ENCODE measurements at places on chromosomes 16 and 17.

GRCh38 chr17:47253541-47254402 is at the start of gene ITGB3:
Gene ITGB3, plus strand, starts transcription at chr17:47253827. Its CDS starts 35 bp downstream, at chr17:47253862.
- DNase-seq: peak; percentile 96

- DNase-seq: no peak
Measured at GRCh38 chr17:63841350-63842172, 924 bp downstream of the SMARCD2 start.

- DNase-seq: no peak
Measured at GRCh38 chr17:72152387-72152929, 31.6 kb downstream of the SOX9 start.

DNA sequence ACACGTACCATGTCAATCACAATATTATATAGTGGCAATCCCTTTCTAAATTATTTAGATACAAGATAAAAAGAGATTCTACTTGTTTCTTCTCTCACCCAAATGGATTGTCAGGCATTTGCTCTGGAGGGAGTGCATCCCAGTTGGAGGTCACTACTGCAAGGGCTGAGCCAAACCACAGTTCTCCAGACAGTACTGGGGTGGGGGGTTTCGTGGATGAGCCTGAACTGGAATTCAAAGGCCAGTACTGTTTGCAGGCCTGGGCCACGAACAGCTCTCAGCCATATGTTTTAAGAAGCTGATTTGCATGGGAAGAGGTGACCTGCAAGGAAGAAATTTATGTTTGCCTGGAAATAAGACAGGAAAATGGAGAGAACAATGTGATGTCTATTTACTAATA is 314.9 kb downstream of the PMP22 start:
- no peak for DNase-seq

DNA sequence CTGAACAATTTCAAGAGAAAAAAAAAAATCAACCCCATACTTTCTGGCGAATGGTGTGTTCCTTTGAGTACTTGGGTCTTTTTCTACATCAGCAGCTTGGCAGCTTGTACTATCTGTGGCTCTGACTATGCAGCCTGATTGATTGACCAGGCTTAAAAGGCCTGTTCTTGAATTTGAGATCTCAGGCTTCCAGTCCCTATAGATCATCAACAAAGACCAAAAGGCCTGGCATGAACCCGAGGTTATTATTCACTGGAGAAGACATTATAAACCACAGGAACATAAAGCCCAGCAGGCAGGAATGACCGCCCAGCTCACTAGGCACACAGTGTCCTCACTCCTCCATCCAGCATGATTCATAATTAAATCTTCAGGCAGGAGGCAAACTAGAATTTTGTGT is 32.1 kb upstream of the CDH3 start:
- DNase-seq: no peak

DNA sequence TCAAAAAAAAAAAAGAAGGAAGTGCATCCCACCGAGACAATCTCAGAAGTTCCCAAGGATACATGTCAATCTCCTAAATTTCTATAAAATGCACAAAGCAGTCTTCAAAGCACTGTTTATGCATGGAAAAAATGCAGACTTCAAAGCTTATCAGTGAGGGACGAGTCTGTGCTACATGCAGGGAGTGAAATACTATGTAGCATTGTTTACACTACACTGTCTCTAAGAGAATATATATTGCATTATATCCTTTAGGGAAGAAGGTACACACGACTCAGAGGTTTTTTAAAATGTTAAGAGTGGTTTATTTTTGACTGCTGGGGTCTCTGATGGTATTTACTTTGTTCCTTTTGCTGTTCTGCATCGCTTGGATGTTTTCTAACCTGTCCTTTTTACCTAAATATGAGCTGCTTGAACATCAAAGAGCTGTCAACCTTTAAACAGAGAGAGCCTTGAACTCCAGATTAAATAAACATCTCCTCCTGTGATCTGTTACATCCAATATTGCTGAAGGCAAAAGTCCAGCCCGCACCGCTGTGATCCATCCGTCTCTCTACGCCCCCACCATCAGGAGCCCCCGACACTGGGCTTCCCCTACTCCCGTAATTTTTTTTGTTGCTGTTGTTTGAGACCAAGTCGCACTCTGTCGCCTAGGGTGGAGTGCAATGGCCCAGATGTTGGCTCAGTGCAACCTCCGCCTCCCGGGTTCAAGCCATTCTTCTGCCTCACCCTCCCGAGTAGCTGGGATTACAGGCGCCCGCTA is 1.4 kb downstream of the FBXO31 start:
- no peak for DNase-seq

DNA sequence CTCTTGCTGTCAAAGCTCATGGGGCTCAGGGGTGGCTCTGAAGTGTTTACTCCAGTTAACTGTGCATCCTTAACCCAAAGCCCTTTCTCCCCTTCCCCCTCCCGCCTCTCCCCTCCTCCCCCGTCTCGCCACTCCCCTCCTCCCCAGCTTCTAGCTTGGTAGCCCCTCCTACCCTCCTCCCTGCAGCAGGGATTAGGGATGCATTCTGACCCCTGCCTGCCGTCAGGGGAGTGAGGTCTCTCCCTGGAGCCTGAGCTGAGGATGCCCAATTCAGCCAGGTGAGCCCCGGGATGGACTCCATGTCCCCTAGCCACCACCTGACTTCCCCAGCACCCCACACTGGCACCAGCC is 1.6 kb downstream of the HS3ST6 start:
- DNase-seq: no peak

- no peak for DNase-seq
Measured at GRCh38 chr17:30344283-30345088, 10.6 kb upstream of the TMIGD1 start.

DNA sequence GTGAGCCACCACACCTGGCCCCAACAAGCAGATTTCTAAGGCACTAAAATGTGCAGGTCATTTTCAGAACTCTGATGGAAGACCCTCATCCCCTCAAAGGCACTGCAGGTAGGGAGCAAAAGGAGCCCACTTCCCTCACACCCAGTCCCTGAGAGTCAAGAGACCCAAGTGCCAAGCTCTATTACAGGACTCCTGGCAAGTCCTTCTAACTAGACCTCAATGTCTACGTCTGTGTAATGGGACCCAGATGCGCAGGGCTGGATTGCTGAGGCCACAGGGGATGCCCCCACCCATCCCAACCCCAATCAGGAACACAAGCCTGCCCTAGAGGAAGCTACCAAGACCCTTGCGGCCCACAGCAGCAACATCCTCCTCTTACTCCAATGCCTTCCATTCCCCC is 2.7 kb downstream of the PLLP start:
- DNase-seq: peak; percentile 8

- no peak for DNase-seq
Measured at GRCh38 chr16:85202631-85203461, 90.6 kb upstream of the CIBAR2 start.

GRCh38 chr17:30565073-30565935 is 88.1 kb downstream of the GOSR1 start:
- DNase-seq: no peak

DNA sequence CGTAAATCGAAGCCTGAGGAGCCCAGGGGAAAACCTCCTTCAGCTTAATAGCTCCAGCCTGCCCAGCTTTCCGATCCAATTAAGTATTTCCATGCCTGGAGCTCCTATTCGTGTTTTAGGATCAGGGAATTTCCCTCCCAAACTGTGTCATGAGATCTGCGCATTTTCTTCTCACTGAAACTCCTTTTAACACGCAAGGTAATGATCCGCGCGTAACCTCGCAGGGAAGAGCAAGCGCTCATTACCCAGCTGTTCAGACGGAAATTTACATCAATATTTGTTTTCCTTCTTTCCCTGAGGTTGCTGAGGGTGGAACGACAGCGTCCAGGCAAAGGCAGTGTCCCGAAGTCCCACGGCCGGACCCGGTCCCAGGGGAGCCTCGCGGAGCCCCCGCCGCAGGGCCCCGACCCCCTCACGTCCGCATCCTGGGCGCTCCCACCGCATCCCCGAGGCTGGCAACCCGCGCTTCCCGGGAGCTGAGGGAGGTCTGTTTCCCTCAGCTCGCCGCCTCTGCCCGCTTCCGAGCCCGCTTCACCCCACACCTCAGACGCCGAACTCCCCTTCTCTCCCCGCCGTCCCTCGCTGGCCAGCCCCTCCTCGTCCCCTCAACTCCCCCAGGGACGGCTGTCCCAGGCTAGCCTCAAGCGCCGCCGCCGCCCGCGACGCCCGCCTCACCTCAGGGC is 415 bp downstream of the ABCA5 start:
- no peak for DNase-seq

- no peak for DNase-seq
Measured at GRCh38 chr16:49575346-49576172, 202.0 kb downstream of the C16orf78 start.

DNA sequence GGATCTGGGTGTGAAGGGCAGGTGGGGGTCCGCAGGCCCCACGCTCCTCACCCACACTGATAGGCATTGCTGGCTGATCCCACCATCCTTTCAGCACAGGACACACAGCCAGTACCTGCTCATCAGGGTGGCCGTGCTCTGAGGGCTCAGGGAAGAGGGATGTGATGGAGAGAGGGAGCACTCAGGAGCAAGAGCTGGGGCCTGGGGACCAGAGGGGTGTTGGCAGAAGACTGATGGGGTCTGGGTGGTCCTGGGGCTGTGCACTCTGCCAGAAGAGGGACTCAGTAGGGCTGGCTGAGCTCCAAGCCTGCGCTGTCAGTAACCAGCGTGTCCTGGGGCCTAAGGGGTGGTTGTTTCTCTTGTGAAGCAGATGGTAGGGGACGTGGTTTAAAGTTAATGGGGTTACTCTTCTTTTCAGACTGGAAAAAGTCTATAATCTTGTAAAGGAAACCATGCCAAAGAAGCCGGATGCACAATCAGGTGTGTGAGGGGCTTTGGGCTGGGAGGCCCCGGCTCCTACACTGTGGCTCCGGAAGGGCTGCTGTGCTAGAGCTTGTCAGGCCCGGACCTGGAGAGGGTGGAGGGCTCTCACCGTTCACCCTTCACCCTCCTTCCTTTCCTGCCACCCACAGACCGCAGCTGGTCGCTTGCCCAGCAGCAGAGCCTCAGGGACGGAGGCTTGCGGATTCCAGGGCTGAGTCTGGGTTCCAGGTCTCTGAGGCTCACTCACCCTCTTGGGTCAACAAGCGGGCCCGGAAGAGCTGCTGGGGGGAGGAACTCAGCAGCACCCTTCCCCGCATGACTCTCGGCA is 27.8 kb downstream of the POLR3E start:
- DNase-seq: no peak

DNA sequence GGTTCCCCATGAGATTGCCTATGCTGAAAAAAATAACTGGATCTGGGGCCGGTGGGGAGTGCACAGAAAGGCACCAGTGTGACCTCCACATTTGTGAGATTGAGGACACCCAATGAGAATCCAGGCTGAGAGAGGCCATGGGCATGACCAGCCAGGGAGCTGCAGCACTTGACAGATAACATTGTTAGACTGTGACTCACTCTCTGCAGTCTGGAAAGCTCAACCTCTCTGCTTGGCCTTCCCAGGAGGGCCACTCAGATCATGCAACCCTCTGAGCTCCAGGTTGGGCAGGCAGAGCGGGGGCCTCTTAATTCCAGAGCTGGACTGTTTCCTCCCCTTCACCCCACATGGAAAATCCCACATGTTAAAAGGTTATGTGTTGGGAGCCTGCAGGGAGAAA is 30.1 kb downstream of the FZD2 start:
- no peak for DNase-seq

DNA sequence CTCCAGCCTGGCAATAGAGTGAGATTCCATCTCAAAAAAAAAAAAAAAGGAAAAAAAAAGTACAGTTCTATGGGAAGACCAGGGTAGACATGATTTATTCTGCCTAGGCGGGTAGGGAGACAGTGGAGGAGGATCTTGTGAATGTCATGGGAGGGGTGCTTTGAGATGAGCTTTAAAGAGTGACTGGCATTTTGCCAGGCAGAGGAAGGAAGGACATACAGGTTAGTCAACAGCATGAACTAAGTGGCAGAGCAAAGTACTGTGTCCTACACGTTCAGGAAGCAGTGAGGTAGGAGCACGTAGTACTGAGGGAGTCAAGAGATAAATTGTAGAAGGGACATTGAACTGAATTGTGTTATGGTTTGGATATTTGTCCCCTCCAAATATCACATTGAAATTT is 451.5 kb downstream of the TOX3 start:
- DNase-seq: no peak

DNA sequence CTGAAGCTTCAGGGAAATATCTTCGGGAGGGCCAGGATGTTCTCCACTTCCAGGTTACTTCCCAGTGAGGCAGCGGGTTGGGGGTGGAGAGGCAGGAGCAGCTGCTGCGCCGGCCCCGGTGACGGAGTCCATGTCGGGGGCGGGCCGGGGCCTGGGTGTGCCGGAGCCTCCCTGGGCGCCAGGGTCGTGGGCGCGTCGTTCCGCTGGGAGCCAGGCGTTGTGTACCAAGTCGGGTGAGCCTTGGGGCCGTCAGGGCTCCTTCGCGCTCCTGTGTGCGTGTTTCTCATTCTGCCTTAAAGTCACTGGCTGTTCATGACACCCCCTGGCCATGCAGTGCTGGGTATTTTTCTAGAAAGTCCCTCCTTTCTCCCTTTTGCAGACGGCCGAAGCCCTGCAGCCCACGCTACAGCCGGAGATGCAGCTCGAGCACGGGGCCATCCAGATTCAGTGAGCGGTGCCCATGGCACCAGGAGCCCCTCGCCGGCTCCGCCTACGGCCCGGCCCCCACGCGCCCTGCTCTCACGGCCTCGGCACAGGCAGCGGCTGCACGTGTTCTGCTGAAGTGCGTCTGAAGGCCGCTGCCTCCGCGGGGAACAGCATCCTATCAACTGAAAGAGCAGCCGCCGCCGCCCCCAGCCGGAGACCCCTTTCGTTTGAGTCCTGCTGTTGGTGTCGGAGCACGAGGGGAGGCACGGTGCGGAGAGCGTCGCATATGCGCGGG is 125.1 kb downstream of the BANP start:
- DNase-seq: no peak

- DNase-seq: no peak
Measured at GRCh38 chr16:89969741-89970410, 21.3 kb downstream of the DEF8 start.

- no peak for DNase-seq
Measured at GRCh38 chr16:2687531-2688308, 5.4 kb downstream of the KCTD5 start.

DNA sequence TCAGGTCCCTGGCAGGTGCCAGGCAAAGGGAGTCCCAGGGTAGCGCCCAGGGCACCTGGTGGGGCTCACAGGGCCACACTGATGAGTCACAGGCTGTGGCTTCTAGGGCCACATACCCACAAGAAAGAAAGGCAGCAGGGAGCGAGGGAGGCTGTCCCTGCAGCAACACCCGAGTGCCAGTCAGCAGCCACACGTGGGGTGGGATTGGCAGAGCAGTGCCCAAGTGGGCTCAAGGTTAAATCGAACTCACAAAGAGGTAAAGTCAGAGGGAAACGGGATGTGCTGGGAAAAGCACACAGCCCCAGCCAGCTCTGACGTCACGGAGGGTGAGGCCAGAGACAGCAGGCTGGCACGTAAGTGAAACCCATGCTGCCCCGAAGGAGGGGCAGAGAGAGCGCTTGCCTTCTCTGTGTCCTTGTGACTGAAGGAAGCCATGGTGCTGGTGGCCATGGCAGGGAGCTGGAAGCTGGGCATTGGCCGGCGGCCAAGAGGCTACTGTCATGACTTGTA is 33.8 kb downstream of the FA2H start:
- no peak for DNase-seq

DNA sequence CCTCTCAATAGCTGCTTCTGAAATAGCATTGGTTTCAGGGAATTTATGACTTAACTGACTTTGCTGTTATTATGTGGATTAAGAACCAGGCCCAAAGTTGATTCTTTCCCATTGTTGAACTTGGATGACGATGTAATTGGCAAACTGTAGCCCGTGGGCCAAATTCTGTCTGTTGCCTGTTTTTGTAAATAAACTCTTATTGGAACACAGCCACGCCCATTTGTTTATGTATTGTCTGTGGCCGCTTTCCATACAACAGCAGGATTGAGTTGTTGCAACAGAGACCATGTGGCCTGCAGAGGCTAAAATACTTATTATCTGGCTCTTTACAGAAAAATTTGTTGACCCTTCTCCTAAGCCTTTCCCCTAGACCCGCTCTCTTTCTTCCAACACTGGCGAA is 31.6 kb downstream of the NTN1 start:
- no peak for DNase-seq
